ENCODE measurements at places on chromosomes 6 and 20.

- no peak for DNase-seq
These were observed 24.5 kb downstream of the TM9SF4 start for GRCh38 chr20:32134026-32134425.

DNA sequence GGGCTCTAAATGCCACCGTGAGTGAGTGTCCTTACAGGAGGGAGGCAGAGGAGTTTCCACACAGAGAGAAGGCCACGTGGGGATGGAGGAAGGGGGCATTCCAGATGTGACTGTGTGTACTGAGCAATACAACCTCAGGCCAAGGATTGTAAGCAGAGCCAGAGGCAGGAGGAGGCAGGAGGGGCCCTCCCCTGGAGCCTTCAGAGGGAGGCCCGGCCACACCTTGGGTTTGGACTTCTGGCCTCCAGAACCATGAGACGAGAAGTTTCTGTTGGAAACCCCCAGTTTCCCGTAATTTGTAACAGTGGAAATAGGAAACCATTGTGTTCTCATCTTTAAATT is 9.3 kb upstream of the KIF25 start:
- DNase-seq, result no peak

- DNase-seq, result no peak
These were observed 318.9 kb upstream of the JAG1 start for GRCh38 chr20:10992731-10993130.

- no peak for DNase-seq
These were observed 96.4 kb upstream of the PAK5 start for GRCh38 chr20:9935285-9935684.

DNA sequence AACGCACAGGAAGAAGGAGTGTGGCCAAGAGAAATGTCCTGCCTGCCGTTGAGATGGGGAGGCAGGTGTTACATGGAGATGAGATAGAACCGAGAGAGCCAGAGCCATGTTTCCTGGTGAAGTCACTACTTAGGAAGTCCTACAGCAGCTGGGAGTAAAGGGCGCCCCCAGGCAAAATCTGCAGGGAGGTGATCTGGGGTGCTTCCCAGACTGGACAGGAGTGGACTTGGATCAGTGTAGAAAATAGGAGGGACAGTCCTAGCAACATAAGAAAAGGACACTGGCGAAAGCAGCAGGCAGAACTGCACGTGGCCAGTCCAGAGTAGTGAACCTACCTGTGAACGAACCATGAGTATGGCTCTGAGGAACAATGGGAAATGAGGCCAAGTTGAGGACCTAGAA is 85.3 kb downstream of the CD164 start:
- DNase-seq, result no peak

- no peak for DNase-seq
These were observed 24.5 kb upstream of the CD83 start for GRCh38 chr6:14092838-14093789.

GRCh38 chr6:106247293-106247692 is 78.3 kb downstream of the ATG5 start:
- no peak for DNase-seq

DNA sequence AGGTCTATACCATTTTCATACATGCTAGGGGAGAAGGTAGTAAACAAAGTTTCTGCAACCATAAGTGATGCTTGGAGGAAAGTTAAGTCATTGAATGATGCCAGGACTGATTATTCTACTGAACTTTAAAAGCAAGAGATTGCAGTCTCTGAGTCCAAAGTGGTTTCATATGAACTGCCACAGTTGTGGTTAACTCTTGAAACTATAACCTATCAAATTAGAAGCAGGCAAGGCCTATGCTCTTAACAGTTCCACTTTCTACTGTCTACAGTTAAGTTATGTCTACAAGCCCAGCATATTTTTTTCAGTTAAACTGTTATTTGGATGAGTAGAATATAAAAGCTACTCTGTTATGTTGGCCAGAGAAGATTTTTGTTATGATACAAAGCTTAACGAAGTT is 326.5 kb upstream of the RUNX2 start:
- DNase-seq, result no peak

DNA sequence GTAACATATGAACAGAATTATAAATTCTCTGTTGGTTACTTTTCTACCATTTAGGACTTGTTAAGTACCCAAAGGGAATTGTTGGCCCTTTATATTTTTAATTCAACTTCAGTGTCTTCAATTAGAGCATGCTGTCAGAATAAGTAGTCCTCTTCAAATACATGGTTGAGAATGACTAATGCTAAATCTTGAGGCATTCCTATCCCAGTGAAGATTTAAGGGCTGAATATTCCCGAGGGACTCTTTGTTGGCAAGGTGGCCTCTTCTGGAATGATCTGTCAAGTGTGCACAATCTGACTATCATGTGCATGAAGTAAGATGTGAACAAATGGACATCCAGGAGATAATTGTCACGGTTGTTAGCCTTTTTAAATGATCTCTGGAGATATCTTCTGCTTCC is 421.7 kb downstream of the BMP2 start:
- no peak for DNase-seq

DNA sequence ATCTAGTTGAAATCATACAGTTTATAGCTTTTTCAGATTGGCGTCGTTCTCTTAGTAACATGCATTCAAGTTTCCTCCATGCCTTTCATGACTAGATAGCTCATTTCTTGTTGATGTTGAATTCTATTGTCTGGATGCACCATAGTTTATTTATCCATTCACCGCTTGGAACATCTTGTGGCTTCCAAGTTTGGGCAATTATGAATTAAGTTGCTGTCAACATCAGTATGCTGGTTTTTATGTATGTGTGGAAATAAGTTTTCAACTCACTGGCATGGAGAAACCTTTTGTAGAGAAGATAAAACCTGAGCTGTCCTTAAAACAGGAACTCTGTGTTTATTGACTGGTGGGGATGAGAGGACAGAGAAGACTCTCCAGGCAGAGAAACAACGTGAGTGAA is 248.0 kb downstream of the CDC5L start:
- no peak for DNase-seq

- DNase-seq, result no peak
These were observed 100.0 kb upstream of the RIPOR2 start for GRCh38 chr6:25035512-25036435.
